ENCODE measurements at places on chromosomes 4 and X.

GRCh38 chr4:182189103-182189878 lies 53.9 kb upstream of the TENM3 start:
- DNase-seq: no peak

GRCh38 chr4:156623376-156623775 lies 348.2 kb downstream of the PDGFC start:
- DNase-seq: no peak

GRCh38 chr4:54930226-54930625 lies 195.2 kb downstream of the KDR start:
- DNase-seq: no peak

GRCh38 chrX:9940421-9940820 lies 26.7 kb upstream of the CLDN34 start:
- peak; percentile 27 for DNase-seq

DNA sequence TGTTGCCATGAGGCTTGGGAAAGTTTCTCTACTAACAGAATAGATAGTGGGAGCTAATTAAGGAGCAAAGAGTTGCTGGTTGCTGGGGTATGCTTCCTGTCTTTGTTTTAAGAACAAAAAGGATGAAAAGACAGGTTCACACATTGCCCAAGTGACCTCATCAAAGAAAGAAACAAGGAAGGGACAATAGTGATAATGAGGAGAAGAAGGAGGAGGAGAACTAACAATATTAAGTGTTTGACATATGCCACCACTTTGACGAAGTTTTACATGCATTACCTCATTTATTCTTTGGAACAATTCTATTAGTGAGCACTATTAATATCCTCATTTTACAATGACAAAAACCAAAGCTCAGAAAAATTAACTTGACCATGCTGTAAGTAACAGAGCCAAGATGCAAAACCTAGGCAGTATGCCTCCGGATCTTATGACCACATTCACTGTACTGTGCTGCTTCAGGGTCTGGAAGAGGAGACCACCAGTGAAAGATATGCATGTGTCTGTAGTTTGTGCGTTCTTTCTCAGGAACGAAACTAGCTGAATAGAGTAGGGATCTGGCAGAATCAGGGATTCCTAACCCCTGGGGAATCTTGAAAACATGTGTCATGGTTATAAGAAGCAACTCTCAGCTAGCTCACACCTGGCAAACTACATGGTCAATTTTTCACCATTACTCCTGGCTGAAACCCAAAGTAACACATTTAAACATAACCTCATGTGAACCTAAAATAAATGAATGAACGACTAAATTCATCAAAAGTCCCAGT lies 83.8 kb downstream of the MOSPD2 start:
- no peak for DNase-seq

DNA sequence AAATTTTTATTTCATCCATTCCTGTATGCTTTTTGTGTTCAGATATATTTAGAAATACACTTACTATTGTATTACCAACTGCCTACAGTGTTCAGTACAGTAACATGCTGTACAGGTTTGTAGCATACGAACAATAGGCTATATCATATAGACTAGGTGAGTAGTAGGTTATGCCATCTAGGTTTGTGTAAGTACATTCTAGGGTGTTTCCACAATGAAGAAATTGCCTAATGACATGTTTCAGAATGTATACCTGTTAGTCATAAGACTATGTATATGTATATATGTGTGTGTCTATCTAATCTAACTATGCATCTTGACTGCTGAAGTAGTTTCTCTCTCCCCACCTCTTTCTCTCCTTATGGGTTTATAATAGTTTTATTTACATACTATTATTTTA lies 51.5 kb upstream of the BTC start:
- no peak for DNase-seq

DNA sequence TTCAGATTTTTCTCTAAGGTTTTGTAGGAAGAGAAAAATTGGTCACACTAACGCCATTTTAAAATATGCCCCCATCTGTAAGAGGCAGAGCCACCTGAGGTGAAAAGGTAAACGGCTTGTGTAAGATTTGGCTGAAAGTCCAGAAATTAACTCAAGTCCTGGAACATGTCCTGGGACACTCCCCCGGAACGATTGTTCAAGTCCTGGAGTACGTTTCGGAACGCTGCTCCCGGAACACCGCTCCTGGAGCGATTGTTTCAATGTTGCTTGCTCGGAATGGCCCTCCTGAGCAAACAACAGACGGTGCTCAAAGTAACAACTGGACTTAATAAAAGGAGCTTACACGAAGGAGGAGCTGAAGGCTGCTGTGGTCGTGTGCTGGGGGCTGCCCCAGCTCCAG lies 796.5 kb upstream of the SLIT2 start:
- DNase-seq: no peak

DNA sequence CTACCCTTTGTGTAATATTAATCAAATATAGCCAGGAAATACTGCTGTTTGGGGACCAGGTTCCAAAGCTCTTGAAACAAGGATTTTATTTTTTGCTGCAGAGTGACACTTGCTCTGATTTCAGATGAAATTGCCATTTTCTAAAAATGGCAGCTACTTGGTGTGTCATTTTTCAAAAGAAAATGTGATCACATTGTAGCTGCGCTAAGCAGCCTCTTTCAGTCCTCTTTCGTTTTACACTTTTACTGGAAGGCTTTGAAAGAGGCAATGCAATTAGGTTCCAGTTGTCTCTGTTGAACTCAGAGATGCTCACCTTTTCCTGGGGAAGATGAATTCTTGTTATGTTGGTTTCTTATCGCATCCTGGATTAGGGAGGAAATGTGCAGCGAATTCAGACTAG lies 85.1 kb downstream of the CT47B1 start:
- no peak for DNase-seq

- no peak for DNase-seq
Observed at GRCh38 chr4:86306816-86307215, 53.0 kb downstream of the MAPK10 start.

GRCh38 chrX:136619899-136620505 lies 28.0 kb upstream of the CD40LG start:
- peak; percentile 89 for DNase-seq

- no peak for DNase-seq
Observed at GRCh38 chrX:38726612-38727011, 74.6 kb upstream of the MID1IP1 start.

- DNase-seq: no peak
Observed at GRCh38 chr4:25863831-25864418, 1.1 kb upstream of the SEL1L3 start.

DNA sequence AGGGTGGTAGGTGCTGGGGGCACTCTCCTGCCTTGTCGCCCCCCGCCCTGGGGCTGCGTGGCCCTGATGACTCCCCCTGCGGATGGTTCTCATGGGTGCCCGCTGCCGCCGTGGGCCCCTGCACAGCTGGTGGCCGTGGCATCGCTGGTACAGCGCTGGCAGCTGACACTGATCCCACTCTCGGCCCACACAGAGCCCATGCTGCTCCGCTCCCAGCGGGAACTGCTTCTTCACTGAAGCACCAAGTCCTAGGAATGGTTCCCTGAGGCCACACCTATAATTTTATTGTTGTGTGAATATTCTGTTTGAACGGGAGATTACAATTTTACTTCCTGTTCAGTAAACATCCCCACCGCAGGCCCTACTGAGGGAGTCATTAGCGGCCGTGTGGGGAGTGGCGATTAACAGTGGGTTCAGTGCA lies 138.6 kb upstream of the NKX1-1 start:
- no peak for DNase-seq

DNA sequence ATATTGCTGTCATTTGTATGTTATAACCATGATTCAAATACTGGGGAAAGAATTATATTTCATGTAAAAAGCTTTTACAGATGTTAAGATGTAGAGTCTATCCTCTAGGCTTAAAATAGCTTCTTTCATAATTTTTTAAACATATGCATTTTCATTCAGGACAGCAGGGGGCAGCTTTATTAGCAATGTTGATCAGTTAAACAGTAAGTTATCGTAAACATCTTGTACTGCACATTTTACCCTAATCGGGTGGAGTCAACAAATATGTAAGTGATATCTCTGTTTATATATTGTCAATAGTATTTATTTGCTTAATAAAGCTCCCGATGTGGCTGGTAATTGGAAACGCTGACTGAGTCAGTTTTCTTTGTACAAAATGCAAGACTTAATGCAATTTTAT lies 142.5 kb upstream of the MED14 start:
- DNase-seq: peak; percentile 16

DNA sequence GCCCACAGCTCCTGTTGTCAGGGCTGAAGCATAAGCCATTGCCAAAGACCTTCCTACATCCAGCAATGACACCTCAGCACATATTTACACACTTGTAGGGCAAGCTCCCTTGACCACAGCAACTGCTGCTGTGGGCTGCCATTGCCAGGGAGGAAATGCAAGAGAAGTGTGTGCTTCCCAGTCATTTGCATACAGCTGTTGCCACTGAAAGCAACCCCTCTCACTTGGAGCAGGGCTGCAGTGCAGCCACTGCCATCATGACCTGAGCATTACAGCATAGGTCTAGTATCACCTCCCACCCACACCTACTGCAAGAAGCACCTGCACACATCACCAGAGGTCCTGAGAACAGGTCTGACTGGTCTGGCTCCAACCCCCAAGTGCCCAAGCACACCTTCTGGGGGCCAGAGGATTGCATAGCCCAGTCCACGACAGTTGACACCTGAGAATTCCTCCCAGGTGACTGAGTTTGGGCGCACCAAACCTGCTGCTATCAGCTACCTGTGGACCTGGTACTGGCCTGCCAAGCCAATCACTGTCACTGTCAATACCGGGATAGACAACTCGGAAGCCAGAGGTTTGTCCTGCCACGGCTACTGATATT lies 636.5 kb upstream of the SLIT2 start:
- no peak for DNase-seq

GRCh38 chr4:15913631-15913970 lies 24.9 kb downstream of the FGFBP1 start:
- DNase-seq: no peak

GRCh38 chr4:165199286-165199685 lies 8.1 kb upstream of the KLHL2 start:
- no peak for DNase-seq

DNA sequence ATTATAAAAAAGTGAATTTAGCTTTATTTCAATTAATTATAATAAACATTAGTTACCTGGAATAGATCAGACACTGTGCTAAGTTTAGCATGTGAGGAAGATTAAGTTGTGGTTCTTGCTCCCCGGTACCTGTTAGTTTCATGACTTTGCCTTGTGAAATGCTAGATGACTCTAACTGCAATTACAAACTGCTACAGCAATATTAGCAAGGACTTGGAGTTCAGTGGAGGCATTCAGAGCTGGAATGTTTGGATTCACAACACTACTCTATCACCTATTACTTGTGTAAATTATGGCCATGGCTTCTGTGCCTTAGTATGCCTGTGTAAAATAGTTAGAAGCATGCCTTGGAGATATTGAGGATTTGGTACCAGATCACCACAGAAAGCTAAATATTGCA lies 21.4 kb upstream of the ANXA10 start:
- no peak for DNase-seq

- DNase-seq: no peak
Observed at GRCh38 chrX:69493766-69494165, 10.4 kb upstream of the NALF2 start.

GRCh38 chr4:106316773-106317409 lies 541 bp downstream of the AIMP1 start:
- peak; percentile 15 for DNase-seq

- DNase-seq: no peak
Observed at GRCh38 chr4:67699603-67700002, 1.4 kb downstream of the UBA6 start.

- DNase-seq: no peak
Observed at GRCh38 chr4:165725352-165725751, 147.7 kb upstream of the TLL1 start.

DNA sequence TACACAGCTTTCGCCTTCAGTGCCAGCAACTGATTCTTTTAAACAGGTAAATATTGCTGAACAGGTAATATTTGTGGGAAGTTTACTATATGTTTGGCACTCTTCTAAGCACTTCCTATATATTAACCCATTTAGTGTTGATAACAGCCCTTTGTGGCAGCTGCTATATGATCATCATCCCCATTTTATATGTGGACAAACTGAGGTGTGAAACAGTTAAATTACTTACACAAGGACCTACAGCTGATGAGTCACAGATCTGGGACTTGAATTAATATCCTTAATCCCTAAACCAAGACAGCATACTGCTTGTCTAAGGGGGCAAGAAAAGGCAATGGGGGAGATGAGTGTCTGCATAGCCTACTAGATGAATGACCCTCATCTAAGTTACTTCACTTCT lies 2.9 kb downstream of the SMIM20 start:
- DNase-seq: no peak

- DNase-seq: no peak
Observed at GRCh38 chr4:47721485-47721884, 116.4 kb downstream of the CORIN start.

- DNase-seq: peak; percentile 1
Observed at GRCh38 chr4:65623506-65623905, 46.8 kb downstream of the EPHA5 start.

DNA sequence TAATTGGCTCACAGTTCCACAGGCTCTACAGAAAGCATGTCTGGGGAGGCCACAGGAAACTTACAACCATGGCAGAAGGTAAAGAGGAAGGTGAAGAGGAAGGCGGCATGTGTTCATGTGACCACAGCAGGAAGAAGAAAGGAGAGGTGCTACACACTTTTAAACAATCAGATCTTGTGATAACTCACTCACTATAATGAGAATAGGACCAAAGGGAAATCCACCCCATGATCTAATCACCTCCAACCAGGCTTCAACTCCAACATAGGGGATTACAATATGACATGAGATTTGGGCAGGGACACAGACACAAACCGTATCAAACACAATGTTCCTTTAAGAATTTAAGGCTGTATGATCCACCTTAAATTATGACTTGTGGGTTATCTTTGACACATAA lies 10.5 kb upstream of the PGM2 start:
- peak; percentile 43 for DNase-seq

- DNase-seq: no peak
Observed at GRCh38 chrX:25072247-25072646, 56.5 kb upstream of the ARX start.

DNA sequence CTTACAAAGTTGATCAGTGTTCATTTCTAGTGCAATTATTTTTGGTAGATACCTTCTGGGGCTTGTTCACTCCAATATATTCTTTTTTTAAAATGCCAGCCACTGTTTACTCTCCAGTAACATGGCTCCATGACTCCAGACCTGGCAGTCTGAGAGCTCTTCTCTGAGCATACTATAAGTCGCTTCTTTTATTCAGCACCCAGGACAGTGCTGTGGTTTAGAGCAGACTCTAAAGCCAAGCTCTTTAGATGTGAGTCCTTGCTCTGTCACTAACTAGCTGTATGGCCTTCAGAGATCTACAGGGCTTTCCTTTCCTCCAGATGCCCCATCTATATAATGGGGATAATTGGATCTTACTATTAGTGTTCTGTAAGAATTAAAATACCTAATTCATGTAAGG lies 200.2 kb upstream of the FAM241A start:
- DNase-seq: no peak

DNA sequence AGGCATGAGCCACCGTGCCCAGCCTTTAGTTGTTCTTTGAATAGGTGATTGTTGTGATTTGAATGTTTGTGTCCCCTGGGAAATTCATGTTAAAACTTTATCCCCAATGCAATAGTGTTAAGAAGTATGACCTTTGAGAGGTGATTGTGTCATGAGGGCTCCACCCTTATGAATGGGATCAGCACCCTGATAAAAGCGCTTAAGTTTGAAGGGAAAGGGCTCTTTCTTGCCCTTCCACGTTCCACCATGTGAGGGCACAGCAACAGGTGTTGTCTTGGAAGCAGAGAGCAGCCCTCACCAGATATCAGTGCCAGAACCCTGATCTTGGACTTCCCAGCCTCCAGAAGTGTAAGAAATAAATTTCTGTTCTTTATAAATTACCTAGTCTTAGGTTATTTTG lies 33.7 kb upstream of the RP2 start:
- DNase-seq: no peak

GRCh38 chrX:119871245-119871598 lies 311 bp downstream of the RNF113A start:
- no peak for DNase-seq
